Fibroblast of pulmonary artery (primary cell): ENCODE measurements at places on chromosomes 6 and 20.

DNA sequence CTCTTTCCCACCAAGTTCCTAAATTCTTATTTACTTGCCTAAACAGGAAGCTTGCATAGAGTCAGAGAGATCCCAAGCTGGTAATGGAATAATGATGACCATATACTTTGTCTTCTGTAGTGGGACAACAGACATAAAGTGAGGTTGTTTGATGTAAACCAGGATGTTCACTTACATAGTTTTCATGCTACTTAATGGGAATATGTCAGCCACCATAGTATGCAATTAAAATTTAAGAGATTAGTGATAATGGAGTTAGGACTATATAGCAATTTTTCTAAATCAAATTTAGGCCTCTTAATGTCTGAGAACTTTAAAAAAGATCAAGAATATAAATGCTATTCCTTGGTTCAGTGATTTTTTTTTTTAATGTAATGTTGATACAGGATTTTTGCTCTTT is 180.6 kb downstream of the BCKDHB start:
- DNase-seq, result no peak

DNA sequence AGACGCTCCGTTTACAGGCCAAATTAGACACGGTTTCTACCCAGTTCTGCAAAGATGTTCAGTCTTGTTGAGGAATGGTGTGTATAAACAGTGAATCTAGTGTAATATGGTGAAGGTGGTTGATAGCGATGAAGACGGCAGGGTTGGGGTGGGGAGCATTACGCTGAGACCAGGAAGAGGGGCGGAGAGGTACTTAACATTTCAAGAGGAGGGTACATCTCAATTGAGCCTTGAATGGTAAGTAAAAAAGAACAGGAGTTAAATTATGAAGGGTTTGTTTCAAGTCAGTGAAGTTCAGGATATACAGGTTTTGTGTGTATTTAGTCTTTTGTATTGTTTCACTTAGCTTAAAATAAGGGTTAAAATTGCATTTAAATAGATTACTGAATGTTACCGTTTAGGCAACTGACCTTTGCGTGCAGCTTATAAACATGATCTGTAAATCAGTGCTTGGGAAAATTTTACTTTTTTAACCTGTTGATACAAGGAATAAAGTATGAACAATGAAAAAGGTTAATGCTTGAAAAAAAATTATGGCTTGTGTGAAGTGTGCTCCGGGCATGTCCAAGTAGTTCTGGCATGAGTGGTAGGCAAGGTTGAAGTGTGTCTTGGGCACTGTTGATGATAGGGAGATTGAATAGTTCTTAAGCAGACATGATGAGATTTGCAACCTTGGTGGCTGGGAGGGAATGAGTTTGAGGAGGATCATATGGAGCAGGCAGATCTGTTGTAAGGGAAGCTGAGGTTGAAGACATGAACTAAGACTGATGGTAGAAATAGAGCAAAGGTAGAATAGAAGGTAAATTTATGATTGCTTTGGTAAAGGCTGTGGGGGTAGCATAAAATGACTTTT is 842 bp downstream of the POLR1C start:
- DNase-seq, result no peak

DNA sequence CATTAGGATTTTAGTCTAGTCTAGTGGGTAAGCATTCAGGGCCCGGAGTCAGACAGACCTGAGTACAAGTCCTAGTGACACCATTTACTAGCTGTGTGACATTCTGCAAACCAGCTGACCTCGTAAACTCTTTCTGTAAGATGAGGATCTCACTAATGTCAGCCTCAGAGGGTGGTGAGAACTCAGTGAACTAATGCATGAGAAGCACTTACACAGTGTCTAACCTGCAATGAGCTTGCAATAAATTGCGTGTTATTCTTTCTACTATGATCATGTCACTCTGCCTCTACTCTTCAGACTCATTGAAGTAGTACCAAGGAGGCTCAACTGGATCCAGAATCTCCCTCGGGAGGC is 41.1 kb upstream of the ZNF831 start:
- DNase-seq, result no peak

DNA sequence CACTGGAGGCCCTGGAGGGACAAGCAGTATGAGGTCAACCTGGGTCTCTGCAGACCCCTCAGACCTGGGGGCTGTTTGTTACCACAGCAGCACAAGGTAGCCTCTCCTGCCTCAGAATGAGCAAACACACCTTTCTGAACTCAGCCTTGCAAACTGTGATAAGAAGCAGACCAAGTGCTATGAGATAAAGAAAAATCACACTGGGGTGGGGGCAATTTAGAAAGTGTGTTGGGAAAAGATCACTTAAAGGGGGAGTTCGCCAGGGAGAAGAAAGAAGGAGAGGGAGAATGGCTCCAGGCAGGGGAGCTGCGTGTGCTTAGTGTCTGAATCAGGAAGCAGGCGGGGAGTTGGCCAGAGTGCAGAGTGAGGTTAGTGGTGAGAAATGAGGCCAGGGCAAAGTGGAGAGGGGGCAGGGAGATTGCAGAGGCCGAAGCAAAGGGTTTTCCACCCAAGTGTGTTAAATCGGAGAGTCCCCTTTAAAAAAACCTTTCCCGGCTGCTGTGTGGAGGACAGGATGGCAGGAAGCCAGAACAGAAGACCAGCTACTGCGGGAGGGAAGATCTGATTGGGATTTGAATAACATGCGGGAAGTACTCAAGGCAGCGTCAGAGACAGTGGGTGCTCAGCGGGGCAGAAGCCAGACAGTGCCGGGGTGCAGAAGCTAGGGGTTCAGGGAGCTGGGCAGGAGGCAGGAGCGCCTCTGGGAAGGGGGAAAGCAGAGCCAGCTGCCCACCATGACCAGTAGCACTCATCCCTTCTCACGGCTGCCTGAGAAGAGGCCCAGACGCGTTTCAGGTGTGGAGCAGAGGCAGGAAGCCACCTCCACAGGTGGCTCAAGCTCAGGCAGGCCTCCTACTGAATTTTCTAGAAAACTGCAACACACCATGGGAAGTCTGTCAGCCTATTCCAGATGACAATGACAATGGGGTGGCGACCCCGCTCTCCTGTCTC is 9.0 kb downstream of the ADA start:
- DNase-seq, result peak; percentile 97

GRCh38 chr6:22666586-22666985 is 97.2 kb downstream of the HDGFL1 start:
- DNase-seq, result no peak

- DNase-seq, result no peak
These were observed 36.4 kb downstream of the SPATA2 start for GRCh38 chr20:49878977-49879376.

DNA sequence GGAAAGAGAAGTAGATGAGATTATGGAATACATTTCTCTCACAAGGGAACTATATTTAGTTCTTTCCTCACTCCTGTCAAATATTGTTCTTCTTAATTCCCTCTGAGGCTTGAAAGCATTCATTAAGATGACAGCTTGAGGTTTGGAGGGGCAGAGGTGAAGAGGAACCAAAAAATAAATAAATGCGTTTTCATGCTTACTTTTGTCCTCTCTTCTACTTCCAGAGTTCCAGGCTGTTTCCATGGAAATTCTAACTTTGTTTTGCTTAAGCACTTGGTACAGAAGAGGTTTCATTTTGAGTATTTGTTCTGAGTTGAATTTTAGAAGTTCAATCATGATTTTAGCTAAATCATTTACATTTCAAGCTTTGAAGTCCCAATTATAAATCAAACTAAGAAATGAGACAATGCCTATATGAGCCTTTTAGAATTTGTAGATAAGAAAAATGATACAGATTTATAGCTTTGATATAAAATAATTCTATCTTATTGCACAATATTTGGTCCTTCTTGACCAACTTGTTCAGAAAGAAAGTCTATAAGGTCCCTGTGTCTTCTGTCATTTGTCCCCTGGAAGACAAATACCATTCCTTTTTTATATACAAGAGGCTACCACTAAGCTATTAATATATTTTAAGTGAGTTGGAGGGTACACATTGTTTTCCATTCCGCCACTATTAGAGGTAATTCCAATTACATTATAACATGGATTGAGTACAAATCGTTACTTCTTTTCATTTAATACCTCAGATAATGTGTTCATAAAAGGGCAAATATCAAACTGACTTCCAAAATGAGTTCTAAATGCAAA is 16.3 kb downstream of the RBM24 start:
- peak; percentile 13 for DNase-seq

- DNase-seq, result no peak
These were observed 423.1 kb upstream of the RNF217 start for GRCh38 chr6:124539096-124539495.

GRCh38 chr6:157990321-157991066 is 8.8 kb downstream of the SYNJ2 start:
- no peak for DNase-seq

DNA sequence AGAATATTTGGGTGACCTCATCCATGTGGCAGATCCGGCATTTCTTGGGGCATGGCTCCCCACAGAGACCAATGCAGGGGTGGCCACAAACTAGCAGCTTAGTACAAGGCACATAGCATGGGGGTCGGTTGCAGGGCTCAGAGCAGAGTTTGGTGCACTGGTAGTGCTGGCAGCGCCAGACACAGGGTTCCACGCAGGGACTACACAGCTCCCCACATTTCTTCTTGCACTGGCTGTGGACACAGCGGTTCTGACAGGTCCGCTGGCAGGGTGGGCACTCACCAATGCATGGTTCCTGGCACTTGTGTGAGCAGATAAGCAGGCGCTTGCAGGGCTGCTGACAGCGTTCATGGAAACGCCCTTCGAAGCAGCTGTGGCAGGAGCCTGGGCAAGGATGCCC is 29.1 kb downstream of the DDX27 start:
- no peak for DNase-seq

GRCh38 chr6:72260489-72260888 is 361.4 kb upstream of the KCNQ5 start:
- no peak for DNase-seq

DNA sequence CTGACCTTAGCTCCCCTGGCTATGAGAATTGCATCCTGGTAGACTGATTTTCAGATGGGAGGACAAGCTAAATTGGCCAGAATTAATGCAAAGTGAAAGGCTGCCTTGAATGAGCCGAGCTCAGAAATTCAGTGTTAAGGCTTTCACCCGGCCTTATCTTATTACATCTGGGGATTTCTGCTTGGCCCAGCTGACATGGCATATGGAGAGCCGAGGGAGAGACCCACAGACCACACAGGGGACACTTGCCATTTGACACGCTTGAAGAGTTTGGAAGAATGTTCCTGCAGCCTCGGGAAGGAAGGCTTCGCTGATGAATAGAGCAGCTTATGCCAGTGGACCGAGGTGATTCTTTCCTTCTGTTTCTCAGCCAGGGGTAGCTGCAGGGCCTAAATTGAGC is 9.0 kb downstream of the MOCS3 start:
- no peak for DNase-seq

- DNase-seq, result peak; percentile 76
These were observed 30.1 kb downstream of the RIMS4 start for GRCh38 chr20:44780226-44780625.

- no peak for DNase-seq
These were observed 2.1 kb downstream of the CNR1 start for GRCh38 chr6:88164061-88164460.

- no peak for DNase-seq
These were observed 115.2 kb upstream of the LAMA2 start for GRCh38 chr6:128767705-128768104.

GRCh38 chr20:24309596-24309995 is 159.8 kb upstream of the SYNDIG1 start:
- no peak for DNase-seq

DNA sequence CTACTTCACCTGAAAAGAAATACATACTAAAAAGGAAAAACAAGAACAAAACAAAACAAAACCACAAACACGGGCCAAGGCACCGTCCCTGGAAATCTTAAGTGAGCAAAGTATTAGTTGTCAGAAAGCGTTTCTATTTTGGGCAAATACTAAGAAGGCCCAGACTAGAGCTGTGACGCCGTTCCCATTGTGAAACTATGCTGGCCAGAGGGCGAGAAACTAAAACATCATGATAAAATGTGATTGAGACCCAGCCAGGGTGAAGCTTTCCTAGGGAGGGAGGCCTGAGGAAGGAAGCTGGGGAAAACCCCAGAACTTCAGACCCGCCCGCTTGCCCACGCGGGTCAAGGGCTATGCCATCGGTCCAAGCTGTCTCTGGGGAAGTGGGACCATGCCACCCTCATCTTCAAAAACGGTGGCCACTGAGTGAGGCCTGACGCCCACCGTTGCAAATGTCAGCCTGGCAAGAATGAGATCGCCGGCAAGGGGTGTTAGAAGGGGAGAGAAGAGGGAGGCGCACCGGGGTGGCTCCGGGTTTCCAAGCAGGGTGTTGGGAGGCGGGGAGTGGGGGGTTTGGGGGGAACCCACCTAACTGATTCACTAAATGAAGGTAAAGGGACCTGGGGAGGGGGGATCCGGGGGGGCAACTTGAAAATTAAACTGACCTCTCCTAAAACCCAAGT is 1950.9 kb upstream of the DEFB115 start:
- DNase-seq, result no peak

DNA sequence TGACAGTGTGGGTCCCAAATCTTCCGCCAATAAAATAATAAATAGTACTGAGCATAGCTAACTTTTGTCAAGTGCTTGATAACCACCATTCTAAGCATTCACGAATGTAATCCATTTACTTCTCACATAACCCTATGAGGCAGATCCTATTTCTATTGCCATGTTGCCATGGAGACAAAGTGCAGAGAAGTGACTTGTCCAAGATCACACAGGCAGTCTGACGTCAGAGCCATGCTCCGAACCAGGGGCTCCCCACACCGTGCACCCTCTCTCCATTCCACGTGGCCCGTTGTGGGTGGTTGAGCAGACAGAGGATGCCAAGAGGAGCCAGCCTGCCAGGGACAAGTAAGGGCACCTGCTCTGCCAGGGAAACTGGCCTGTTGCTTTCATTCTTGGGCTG is 38.9 kb downstream of the CDH22 start:
- no peak for DNase-seq

- no peak for DNase-seq
These were observed 461.9 kb downstream of the KIF16B start for GRCh38 chr20:16111172-16111832.

GRCh38 chr6:17740559-17741220 is 34.0 kb upstream of the NUP153 start:
- DNase-seq, result no peak

- no peak for DNase-seq
These were observed 74.6 kb downstream of the MLIP start for GRCh38 chr6:54185885-54186284.

- no peak for DNase-seq
These were observed 35.5 kb downstream of the SCP2D1 start for GRCh38 chr20:18849131-18849530.

DNA sequence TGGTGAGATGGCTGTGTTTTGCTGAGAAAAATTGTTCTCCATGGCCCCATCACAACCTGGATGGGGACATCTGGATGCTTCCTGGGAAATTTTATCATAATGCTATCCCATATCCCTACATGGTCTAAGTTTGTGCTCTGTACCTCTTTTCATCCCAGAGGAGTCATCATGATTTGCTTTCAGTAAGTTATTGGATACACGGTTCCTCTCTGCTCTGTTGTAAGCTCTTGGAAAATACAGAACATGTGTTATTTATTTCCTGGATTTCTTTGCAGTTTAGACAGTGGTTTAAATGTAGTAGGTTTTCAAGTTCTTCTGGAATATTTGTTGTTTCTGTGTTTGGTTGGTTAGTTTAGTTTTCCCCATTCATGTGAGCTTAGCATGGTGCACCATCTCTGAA is 129.2 kb upstream of the ECI2 start:
- DNase-seq, result no peak

GRCh38 chr6:17700421-17701416 is 6.0 kb downstream of the NUP153 start:
- no peak for DNase-seq
